Right atrium auricular region (tissue), 2 donors: ENCODE measurements at places on chromosomes 12 and 14.

GRCh38 chr12:102691773-102692555 lies 211.6 kb upstream of the IGF1 start:
- DNase-seq = no peak

DNA sequence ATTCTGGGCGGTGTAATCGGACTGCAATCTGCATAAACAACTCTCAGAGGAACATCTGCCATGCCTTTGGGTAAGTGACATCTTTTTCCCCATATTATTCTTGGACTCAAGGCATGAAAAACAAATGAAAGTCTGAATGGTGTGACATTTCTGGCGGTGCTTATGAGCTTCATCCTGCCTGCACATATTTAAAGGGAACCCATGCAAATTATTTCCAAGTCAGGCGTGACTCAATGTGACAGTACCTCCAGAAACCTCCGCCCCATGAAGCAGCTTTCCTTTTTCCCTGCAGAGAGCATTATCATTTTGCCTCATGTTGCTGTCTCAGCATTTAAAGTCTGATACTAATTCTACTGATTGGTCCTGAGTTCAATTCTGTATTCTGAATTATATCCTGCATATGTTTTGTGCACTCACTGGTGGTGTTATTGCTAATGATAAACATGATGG lies 585.4 kb downstream of the SNAPC1 start:
- DNase-seq = no peak

DNA sequence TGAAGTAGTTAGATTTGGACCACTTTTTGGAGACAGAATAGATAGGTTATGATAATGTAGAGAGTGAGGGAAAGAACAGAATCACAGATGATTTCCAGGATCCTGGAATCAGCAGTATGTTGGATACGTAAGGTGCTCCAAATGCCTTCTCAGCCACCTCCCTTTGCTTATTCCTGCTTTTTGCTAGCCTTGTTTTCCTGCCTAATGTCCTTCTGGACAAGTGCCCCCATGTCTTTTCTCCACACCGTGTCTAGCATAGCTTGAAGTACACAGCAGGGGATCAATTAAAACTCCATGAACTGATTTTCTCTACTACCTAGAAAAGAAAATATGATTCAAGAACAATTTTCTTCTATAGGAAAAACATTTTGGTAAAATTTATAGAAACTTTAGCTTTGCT lies 144.0 kb downstream of the SYT1 start:
- no peak for DNase-seq

DNA sequence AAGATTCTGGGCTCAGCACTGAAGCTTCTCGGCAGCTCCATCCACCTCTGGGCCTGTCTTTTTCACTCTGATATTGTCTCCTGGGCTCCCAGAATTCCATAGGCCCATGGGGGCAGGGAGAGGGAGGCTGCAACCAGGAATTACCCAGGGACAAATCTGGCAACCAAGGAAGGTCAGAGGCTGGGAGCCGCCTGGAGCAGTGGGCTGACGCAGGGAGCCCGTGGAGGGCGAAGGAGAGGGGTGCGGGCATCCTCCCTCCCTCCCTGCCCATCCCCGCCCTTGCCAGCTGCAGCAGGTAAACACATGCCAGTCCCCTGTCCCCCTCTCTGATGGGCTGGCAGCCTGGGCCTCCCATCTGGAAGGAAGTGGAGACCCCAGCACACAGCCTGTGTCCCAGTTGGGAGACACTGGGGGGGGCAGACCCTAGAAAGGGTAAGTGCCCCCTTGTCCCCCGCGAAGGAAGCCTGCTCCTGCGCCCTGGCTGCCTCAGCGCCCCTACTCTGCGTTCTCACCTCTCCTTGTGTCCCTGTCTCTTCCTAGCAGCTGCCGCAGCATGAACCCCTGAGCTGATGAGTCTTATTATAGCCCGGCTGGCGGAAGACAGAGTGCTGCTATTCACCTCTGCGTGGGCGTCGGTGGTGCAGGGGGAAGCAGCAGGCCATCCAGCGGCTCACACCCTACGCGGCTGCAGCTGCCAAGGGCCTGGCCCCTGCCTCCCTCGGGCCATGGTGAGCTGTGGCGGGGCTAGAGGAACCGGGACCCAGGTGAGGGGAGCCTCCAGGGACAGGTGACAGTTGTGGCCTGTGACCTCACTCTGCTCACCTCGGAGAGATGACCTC lies 6.7 kb downstream of the LRTM2 start:
- no peak for DNase-seq

DNA sequence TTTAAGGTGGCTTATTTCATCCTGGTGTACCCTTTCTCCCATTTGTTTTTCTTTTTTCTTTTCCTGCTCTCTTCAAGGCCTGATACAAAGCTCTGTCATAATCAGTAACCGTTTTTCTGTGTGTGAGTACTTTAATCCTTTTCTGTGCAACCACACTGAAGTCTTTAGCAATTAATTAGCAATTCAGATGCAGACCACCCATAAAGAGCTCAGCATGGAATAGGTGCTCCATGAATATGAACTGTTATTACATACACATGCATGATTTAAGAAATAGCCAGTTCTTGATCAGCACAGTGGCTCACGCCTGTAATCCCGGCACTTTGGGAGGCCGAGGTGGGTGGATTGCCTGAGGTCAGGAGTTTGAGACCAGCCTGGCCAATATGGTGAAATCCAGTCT lies 1386.6 kb downstream of the AACS start:
- DNase-seq = no peak

DNA sequence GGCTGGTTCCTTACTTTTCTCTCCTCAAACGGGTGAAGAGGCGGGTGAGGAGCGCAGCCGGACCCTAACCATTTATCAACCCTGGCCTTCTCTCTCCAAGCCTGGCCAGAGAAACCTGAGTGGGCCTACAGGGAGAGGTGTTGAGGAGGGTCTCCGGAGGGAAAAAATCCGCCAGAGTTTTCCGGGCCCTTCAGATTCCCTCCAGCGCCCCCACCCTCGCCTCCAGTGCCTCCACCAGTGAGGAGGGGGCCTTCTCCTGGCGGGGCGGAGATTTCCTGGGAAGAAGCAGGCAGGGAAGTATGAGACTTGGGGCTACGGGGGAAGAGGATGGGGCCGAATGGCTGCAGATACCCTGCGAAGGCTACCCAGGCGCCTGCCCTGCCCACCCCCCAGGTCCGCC lies 1.4 kb upstream of the HOXC5 start:
- DNase-seq = no peak

DNA sequence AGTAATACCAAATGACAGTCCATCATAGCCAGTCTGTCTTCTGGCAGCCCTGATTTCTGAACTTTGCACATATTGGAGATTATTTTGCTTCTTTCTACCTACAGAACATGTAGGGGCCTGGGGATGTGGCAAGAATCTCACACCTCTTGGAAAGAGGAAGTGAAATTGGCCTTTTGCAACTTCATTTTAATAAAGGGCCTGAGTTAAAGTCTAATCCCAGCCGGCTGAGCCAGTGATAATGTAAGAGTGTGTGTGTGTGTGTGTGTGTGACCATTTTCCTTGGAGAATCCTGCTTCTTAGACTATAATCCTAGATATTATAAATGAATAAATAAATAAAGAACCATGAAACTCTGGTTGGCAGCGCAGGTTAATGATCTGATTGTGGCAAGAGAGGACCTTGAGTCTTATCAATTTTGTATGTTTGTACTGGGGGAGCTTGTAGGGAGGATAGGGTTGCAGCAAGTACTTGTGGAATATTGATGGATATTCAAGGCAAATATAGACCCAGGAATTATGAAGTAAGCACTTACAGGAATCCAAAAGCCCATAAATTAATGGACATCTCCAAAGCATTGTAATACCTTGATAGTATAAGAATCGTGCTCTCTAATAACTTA lies 233.2 kb upstream of the AMIGO2 start:
- no peak for DNase-seq

DNA sequence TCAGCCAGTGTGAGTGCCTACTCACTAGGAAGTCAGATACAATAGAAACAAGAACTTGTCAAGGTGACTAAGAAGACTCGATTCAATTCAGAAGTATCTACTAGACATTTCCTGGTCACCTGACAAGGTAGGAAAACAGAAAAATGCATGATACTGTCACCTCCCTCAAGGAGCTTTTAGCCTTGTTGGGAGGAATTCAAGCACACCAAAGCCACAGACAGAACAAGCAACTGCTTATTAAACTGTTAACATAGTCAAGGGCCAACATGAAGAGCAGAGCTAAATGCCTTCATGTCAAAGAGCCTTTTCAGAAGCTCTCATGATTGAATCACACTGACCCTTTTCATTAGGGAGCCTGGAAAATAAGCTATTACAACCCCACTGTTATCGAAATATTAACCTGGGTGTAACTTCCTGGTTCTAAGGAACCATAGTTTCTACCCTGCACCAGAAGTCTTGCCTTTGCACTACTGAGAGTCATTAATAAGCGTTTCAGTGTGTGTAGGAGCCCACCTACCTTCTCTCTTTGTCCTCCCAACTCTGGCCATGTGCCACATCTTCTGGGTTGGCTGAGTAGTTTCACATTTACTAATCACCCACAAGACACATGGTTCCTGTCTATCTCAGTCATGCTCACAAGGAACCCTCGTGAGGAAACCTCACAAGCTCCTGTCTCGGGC lies 31.0 kb upstream of the LGALS3 start:
- no peak for DNase-seq

DNA sequence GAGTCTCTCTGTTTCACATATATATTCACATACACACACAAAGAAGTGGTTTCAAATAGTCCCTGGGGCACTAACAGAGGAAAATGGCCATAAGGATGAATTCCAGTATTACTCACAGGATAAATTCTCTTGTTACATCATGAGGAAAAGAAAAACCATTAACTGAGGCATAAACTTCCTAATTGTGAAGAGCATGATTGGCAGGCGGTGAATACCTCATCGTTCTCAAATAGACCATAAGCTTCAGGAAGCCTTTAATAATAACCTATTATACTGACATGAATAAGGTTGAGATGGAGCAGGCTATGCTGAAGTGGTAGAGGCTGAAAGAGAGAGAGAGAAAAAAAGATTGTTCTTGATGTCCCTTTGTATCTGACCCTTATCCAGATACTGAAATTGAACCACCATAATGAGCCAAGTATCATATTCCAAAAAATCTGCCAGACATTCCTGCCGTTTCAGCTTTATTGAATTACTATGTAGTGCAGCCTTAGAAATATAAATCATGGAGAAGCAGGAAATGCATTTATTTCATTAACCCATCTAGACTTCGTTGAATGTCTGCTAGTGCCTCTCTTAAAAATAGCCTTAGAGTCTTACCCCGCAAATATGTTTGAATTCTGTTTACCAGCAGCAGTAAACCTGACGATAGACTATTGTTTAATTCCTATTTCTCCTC lies 86.8 kb downstream of the NUAK1 start:
- no peak for DNase-seq

DNA sequence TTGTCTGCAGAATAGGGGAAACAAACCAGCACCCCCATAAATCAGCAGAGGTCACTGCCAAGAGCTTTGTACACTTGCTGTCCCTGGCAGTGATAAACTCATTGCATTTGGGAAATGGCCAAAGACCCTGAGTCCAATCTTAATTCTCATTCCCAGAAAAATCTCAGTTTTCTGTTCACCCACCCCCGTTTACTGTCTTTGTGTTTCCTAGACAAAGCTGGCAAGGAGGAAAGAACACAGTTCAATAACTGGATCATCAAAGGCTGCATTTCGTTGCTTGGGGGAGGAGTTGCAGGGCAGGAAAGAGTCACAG lies 365.1 kb downstream of the DPF3 start:
- DNase-seq = no peak

DNA sequence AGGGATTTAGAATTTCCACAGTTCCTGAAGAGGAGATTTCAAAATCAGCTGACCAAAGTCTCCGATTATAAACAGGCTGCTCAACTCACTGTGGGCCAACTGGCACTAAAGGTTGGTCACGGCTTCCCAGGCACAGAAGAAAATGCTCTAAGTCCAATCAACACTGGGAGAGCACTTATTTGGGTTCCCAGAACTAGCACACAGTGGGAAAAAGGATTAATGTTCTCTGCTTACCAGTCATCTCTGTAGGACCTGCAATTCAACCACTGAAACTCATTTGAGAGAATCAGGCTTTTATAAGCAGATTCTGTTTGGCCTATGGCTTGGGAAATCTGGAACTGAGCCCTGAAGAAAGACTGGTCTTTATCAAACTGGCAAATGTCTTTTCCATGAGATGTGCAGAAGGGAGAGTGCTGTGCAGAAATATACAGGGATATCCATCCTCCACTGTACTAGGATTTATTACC lies 49.4 kb downstream of the ABCC9 start:
- peak; percentile 61 for DNase-seq

GRCh38 chr12:132257206-132257954 lies 72.0 kb downstream of the GALNT9 start:
- DNase-seq = no peak

GRCh38 chr12:79115743-79116142 lies 251.2 kb downstream of the SYT1 start:
- DNase-seq = no peak

- DNase-seq = no peak
These were observed 24.4 kb downstream of the CD9 start for GRCh38 chr12:6224550-6224949.

- no peak for DNase-seq
These were observed 179.3 kb upstream of the TMEM260 start for GRCh38 chr14:56400109-56400825.

- DNase-seq = no peak
These were observed 83.5 kb upstream of the C14orf180 start for GRCh38 chr14:104496095-104496494.

- no peak for DNase-seq
These were observed 14.4 kb downstream of the FGD6 start for GRCh38 chr12:95202691-95203486.

- DNase-seq = no peak
These were observed 46.9 kb upstream of the CHPT1 start for GRCh38 chr12:101650346-101651117.

DNA sequence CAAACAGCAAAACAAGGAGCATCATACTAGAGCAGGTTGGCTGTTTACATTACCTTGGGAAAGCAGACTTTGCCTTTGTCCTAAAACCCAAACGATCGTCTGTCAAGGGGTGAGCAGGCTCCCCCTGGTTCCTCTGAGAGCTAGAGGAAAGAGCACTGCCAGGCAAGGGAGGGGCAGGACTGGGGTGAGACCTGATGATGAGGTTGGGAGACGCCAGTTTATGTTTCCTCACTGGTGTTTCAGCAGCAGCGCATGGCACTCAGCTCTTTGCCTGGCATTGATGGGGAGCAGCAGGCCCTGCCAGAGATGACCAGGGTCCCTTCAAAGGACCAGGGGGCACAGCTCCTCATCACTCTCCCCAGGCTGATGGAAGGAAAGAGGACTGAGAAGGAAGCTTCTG lies 7.9 kb upstream of the KRT2 start:
- peak; percentile 26 for DNase-seq

GRCh38 chr14:63543826-63544406 lies 739 bp upstream of the PPP2R5E start:
- DNase-seq = no peak

DNA sequence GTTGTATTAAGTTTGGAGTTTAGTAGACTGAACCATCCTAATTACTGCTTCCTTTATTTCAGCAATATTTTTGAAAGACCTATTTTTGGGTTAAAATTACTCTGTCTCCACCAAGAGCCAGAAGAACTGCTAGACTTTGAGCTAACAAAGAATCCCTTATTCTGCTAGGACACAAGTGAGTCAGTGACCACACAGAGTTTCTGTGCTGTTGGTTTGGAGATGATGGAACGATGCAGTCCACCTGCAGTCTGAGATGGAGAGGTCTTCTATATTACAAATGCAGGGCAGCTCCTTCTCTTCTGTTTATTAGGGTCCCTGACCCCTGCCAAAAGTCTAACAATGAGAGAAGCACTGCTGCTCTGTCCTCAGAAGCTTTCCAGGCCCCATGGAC lies 6.7 kb upstream of the STXBP6 start:
- no peak for DNase-seq
